ENCODE measurements at places on chromosomes 11 and 22. TPM values are rescaled to one million over a fixed set of nuclear protein-coding genes. Genes with fewer than 3 reads are reported as not detected.

RAG2 gene
- total RNA-seq: not detected

RASSF10 gene
- not detected for total RNA-seq

UPK2 gene
- total RNA-seq: not detected

SCGB2A2 gene
- not detected for total RNA-seq

OR2AG1 gene
- not detected for total RNA-seq

THAP12 gene
- 30.4 TPM for total RNA-seq

CDC45 gene
- total RNA-seq: 1.1 TPM

GAS2L1 gene
- 20.4 TPM for total RNA-seq

GALR3 gene
- total RNA-seq: 0.24 TPM

PANX3 gene
- total RNA-seq: not detected

BRSK2 gene
- total RNA-seq: 0.21 TPM

Data from myocyte (in vitro differentiated cells).